HEK293T (cell line): ENCODE measurements at places on chromosomes 1 and 21.

- DNase-seq: no peak
Observed at GRCh38 chr1:197302775-197303174, 34.7 kb downstream of the CRB1 start.

GRCh38 chr1:38476850-38477178 lies 382.8 kb downstream of the RRAGC start:
- no peak for DNase-seq

- no peak for DNase-seq
Observed at GRCh38 chr1:7760245-7760644, 10.9 kb upstream of the VAMP3 start.

DNA sequence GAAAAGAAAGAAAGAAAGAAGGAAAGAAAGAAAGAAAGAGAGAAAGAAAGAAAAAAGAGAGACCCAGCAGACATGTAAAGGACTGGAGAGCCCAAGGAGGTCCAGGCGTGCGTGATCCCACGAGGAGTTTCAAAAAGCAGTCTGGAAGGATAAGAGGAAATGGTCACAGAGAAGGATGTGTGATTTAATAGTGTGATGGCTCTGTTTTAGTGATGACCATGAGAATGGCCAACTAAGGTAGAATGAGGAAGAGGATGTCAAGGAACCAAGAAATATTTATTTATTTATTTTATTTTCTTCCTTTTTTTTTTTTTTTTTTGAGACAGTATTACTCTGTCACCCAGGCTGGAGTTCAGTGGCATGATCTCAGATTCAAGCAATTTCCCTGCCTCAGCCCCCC lies 25.5 kb downstream of the PTGS2 start:
- no peak for DNase-seq

DNA sequence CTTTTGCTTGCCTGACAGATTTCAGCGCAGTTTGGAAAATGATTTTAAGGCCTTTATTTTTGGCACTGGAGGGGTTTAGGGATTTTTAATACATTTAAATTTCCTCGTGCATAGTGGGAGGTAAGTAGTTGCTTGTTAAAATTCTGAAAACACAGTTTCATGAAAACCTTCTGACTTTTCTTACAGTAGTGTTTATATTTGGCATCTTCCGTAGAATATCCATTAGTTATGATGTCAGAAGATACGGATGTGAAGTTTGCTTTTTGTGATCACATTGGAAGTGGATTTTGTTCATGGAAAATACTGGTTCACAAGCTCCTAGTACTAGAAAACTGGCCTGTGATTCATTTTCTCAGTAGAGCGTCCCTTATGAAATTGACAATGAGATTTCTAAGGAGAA lies 1.3 kb downstream of the RABGAP1L start:
- DNase-seq: no peak
